Activated CD4-positive, alpha-beta T cell treated with anti-CD3 and anti-CD28 coated beads for 36 hours (primary cell): ENCODE measurements at places on chromosomes 13 and 19. TPM values are rescaled to one million over a fixed set of nuclear protein-coding genes. Genes with fewer than 3 reads are reported as not detected.

Gene AP1M2
- total RNA-seq = not detected

Gene CBARP
- 0.82 TPM for total RNA-seq

Gene TYROBP
- total RNA-seq = not detected

Gene PEX11G
- total RNA-seq = 0.51 TPM

Gene ALOX5AP
- total RNA-seq = 24.9 TPM

Gene EBPL
- 40.7 TPM for total RNA-seq

Gene ZNF540
- total RNA-seq = 0.67 TPM

Gene PEAK3
- not detected for total RNA-seq

DNA sequence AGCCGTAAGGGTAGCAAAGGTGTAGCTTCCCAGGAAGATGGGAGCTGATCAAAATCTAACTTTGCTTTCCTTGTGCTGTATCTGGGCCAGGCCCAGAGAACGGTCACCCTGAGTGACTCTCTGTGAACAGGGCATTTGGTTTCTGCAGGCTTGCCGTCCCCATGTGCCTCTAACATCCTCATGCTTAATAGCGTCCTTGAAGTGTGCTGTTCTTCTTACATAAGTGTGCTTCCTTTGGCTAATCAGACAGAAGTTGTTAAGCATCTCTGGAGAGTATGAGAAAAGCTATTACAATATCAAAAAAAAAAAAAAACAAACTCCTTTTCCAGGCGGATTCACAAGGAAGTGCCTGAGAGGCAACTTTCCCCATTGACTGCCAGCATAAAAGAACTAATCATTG, 503.7 kb downstream of the DIAPH3 start:
- no peak overlapping the region for H3K27ac ChIP-seq
- H3K36me3 ChIP-seq = no peaks in the 10 kb centered on the region
- H3K4me3 ChIP-seq = no peak overlapping the region
- no peaks in the 10 kb centered on the region for H3K4me1 ChIP-seq
- H3K27me3 ChIP-seq = peaks cover 2% of the 10 kb centered on the region

- H3K4me1 ChIP-seq = peaks cover 25% of the 10 kb centered on the region
- peaks cover 25% of the 10 kb centered on the region for H3K36me3 ChIP-seq
- H3K27ac ChIP-seq = peak within 1 kb of the TSS; percentile 95
- peak within 1 kb of the TSS; percentile 95 for H3K4me3 ChIP-seq
- H3K27me3 ChIP-seq = no peaks in the 10 kb centered on the region
These were observed at the start of gene ZNF681 for GRCh38 chr19:23758187-23759074. TSS of gene ZNF681 (minus strand) at chr19:23758891. CDS start at chr19:23758749, 142 bp downstream.

GRCh38 chr19:39377373-39378362, 13.2 kb downstream of the PAF1 start:
- no peak overlapping the region for H3K27ac ChIP-seq
- no peaks in the 10 kb centered on the region for H3K27me3 ChIP-seq
- peaks cover 34% of the 10 kb centered on the region for H3K36me3 ChIP-seq
- no peak for DNase-seq
- no peaks in the 10 kb centered on the region for H3K4me1 ChIP-seq

GRCh38 chr13:94444826-94445225, 34.7 kb downstream of the DCT start:
- peaks cover 1% of the 10 kb centered on the region for H3K27me3 ChIP-seq
- H3K4me1 ChIP-seq = no peaks in the 10 kb centered on the region

DNA sequence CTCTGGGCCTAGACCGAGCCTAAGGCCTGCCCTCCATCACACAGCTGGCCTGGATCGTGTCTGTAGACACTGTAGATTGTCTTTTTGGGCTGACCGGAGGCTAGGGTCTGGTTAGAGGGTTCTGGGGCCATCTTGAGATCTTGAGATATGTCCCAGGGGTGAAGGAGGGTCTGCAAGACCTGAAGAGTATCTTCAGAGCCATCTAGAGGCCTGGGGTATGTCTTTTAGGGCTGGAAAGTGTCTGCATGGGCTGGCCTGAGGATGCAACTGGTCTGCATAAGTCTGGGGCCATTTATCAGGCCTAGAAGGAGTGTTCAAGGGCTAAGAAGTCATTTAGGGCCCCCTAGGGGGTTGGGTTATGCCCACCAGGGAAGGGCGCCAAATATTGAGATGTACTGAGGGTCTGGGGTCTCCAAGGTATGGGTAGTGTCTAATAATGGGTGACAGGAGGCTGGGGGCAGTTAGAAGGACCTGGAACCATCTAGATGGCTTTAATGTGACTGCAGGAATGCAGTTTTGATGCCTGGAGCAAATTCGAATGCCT, 555 bp downstream of the SCAF1 start:
- DNase-seq = no peak
- peak overlapping the region; percentile 100 for H3K4me3 ChIP-seq
- no peaks in the 10 kb centered on the region for H3K27me3 ChIP-seq
- H3K36me3 ChIP-seq = peaks cover 9% of the 10 kb centered on the region

DNA sequence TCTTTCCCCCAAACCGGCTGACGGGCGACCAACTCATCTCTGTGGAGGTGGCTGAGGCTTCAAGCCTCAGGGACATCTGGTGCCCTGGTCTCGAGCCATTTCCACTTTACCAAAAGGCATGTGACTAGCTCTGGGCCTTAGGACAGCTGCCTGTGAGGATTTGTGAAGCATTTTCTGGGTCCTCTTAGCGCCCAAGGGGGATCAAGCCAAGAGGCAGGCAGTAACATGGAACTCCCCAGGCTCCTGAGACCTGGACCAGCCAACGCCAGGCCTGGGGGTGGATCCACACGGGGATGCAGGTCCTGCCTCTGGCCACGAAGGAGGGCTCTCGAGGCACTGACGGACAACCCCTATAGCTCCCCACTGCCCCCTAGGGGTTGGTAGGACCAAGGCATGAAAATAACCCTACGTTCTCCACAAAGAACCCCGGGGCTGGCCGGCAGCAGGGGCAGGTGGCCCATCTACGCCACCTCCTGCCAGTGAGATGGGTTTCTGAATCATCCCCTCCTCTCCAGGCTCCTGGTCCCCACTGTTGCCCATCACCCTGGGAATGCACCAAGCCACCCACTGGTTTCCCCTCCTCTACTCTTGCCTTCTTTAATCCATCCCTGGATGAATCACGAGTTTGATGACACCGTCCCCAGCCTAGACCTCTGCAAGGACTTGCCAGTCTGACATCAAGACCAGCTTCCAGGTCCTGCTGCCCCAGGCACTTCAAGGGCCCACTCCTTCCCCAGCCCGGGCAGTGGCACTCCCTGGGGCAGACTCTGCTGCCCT, 7.0 kb upstream of the MYDGF start:
- H3K36me3 ChIP-seq = peaks cover 13% of the 10 kb centered on the region
- no peak overlapping the region for H3K4me3 ChIP-seq
- no peaks in the 10 kb centered on the region for H3K27me3 ChIP-seq
- peak; percentile 52 for DNase-seq
- H3K4me1 ChIP-seq = no peaks in the 10 kb centered on the region

DNA sequence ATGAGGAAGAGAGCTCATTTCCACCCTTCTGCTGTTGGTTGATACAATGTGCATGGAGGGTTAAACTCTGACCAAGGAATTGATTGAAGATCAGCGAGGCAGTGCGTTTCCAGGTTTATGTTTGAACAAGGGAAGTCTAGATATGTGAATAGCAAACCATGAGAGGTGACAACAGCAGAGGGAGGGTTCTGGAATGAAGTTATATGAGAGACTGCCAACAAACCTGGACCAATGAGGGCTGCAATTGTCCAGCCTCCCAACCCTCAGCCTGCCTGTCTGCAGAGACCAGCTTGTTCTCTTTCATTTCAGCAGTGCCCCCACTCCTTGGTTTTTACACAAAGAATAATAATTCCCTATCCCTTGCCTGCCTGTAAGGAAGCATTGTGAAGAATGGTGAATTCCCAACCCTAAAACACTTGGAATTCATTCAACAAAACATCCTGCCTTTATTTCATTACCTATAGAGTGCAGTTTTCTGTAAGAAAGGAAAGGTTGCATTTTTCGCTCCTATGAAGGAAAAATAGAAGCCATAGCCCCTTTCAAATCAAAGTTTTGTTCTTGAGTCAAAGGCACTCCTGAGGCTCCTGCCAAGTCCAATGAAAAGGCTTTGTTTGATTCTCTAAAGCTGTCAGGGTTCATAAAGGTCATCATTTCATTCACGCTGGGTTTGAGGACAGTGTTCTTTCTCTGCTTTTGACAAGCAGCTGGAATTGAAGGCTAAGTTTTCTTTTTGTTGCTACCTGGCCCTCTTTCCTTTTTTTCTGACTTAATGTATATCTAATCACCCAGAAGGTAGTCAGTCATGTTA, 53.6 kb upstream of the ABCC4 start:
- no peaks in the 10 kb centered on the region for H3K4me1 ChIP-seq
- H3K27ac ChIP-seq = no peak overlapping the region
- H3K36me3 ChIP-seq = no peaks in the 10 kb centered on the region
- no peak for DNase-seq
- peaks cover 3% of the 10 kb centered on the region for H3K27me3 ChIP-seq
- no peak overlapping the region for H3K4me3 ChIP-seq

DNA sequence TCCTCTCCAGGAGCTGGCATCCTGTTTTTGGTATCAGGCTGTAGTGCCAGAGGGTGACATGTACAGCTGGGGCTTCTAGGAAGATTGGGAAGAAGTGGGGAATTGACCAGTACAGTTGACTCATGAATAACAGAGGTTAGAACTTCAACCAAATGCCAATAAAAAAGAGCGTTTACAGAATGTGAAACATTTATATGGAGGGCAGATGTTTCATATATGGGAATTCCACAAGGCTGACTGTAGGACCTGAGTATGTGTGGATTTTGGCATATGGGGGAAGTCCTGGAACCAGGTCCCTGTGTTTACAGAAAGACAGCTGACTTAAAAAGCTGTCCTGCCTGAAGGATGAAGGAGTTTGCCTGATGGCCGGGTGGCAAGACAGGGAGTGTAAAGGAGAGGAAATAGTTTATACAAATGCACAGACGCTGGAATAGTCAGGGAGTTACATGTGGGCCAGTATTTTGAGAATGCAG, 5.2 kb downstream of the CHAMP1 start:
- peaks cover 71% of the 10 kb centered on the region for H3K36me3 ChIP-seq
- H3K4me1 ChIP-seq = peaks cover 62% of the 10 kb centered on the region
- H3K4me3 ChIP-seq = no peak overlapping the region

DNA sequence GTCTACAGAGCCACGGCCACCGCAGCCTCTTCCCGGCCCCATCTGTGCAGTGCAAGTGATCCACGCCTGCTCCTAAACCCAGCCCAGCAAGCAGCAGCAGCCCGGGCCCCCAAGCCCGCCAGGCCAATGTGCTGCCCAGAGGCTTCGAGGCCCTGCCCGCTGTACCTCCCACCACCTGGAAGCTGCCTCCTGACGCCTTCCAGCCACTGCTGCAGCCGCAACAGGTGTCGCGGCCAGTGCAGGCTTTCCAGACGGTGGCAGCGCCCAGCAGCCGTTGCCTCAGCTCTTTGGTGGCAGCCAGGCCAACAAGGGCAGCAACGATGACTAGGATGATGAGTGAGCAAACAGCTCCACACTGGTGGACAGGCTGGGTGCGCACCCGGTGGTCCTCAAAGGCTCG, 50.2 kb upstream of the TPM4 start:
- no peak overlapping the region for H3K4me3 ChIP-seq
- H3K27ac ChIP-seq = no peak overlapping the region
- peaks cover 10% of the 10 kb centered on the region for H3K4me1 ChIP-seq
- no peaks in the 10 kb centered on the region for H3K36me3 ChIP-seq
- no peak for DNase-seq
- no peaks in the 10 kb centered on the region for H3K27me3 ChIP-seq

DNA sequence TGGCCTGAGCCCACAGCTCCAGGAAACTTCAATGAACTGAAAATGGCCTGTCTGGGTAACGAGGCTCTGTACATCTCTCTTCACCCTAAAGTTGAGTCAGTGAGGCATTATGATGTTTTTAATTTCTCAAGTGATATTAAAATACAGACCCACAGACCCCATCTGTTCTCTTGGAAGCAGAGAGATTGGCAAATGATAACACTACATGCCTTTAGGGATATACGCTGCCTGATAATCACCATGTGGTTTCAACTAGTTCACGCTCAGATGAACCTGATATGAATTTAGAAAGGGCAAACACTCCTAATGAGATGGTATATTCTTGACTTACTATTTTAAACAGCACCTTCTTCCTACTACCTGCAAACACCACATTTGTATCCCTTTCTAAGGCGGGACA, 127.5 kb downstream of the RFC3 start:
- no peak overlapping the region for H3K4me3 ChIP-seq
- no peaks in the 10 kb centered on the region for H3K27me3 ChIP-seq
- H3K27ac ChIP-seq = no peak overlapping the region

GRCh38 chr13:51920267-51920666, 58.5 kb downstream of the CCDC70 start:
- DNase-seq = no peak
- H3K36me3 ChIP-seq = no peaks in the 10 kb centered on the region
- H3K27ac ChIP-seq = no peak overlapping the region
- H3K4me3 ChIP-seq = no peak overlapping the region
- no peaks in the 10 kb centered on the region for H3K27me3 ChIP-seq

GRCh38 chr19:6412447-6413091, 12.0 kb downstream of the KHSRP start:
- H3K27me3 ChIP-seq = no peaks in the 10 kb centered on the region
- peak; percentile 75 for DNase-seq
- H3K4me3 ChIP-seq = no peak overlapping the region
- peaks cover 19% of the 10 kb centered on the region for H3K36me3 ChIP-seq

GRCh38 chr13:93771782-93772181, 545.2 kb downstream of the GPC6 start:
- peaks cover 1% of the 10 kb centered on the region for H3K27me3 ChIP-seq
- no peak overlapping the region for H3K4me3 ChIP-seq
- H3K4me1 ChIP-seq = no peaks in the 10 kb centered on the region
- DNase-seq = no peak

DNA sequence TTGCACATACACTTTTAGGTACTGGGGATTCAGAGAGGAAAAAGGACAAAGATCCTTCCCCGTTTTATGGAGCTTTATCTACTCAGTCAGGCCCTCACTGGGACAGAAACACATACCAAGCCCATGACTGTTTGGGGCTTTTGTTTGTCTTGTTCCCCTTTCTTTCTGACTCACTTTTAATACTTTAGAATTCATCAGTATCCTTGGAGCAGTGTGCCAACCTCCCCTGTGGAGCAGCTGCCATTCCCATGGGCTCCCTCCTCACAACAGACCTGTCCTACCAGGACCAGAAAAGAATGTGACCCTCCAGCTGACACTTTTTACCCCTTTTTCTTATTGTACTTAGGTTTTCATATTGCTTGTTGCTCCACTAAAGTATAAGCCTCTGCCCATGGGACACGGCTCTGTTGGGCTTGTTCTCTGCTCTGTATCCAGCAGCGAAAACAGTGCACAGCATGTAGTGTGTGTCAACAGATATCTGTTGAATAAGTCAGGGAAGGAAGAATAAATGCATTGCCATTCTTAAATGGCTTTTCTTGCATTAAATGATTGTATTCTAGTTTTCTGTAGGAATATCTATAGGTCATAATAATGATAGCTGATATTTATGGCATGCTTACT, 431.1 kb downstream of the EFNB2 start:
- no peak for DNase-seq
- no peaks in the 10 kb centered on the region for H3K27me3 ChIP-seq
- no peaks in the 10 kb centered on the region for H3K36me3 ChIP-seq
- H3K4me1 ChIP-seq = no peaks in the 10 kb centered on the region
- H3K27ac ChIP-seq = no peak overlapping the region

DNA sequence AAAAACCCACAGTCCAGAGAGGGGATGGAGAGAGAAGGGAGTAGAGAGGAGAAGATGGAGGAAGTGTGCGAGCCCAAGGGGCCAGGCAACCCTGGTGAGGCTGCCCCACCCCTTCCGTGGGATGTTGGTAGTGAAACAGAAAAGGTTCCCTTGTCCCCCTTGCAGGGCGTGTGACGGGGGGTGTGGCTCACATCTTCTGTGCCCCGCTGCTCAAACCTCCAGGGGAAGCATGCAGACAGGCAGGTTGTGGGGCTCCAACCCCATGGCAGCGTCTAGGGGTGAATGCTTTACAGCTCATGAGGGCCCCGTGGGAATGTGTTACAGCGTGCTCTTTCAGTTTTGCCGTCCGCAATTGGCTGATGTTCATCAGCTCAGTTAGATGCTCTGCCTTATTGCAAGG, 14.7 kb upstream of the EVI5L start:
- DNase-seq = peak; percentile 36
- H3K4me3 ChIP-seq = no peak overlapping the region
- H3K27ac ChIP-seq = peak overlapping the region; percentile 13
- H3K4me1 ChIP-seq = peaks cover 11% of the 10 kb centered on the region
- H3K27me3 ChIP-seq = peaks cover 29% of the 10 kb centered on the region
- H3K36me3 ChIP-seq = peaks cover 5% of the 10 kb centered on the region
